ENCODE measurements at places on chromosomes 5 and 9.

DNA sequence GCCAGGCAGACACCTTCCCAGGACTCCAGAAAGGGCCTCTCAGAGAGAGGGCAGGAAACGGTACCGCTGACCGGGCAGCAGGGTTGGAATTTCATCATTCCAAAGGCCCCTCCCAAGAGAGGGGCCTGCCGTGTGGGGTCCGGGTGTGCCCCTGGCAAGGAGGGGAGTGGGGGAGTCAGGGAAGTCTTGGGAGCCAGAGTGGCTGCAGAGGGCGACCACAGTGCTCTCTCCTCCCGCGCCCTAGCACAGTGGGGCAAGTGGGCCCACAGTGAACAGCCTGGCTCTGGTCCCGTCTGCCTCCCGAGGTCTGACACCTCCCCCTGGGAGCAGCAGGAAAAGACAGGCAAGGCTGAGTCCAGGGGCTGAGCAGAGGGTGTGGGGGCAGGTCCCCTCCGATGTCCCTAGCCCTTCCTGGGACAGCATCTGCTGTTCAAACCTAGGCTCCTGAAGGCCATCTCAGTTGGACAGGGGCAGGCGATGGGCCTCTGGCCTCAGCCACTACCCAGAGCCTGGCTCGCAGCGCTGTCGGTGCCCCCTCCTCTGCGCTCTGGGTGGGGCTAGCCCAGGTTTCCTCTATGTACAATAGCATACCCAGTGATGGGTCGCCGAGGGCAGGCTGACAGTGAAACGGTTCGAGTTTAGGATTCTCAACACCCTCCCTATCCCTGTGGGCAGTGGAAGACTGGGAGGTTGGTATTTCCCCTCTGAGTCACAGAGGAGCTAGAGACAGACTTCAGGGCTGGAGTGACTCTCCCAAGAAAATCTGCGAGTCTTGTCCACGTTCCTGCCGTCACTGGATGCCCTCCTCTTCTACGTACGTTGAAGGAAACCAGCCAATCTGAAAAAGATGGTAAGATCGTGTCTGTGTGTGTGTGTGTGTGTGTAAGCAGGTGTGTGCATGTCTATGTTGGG, 25.4 kb upstream of the SARDH start:
- no peak for DNase-seq

GRCh38 chr5:73233461-73234203, 60.6 kb downstream of the TMEM174 start:
- peak; percentile 74 for DNase-seq

DNA sequence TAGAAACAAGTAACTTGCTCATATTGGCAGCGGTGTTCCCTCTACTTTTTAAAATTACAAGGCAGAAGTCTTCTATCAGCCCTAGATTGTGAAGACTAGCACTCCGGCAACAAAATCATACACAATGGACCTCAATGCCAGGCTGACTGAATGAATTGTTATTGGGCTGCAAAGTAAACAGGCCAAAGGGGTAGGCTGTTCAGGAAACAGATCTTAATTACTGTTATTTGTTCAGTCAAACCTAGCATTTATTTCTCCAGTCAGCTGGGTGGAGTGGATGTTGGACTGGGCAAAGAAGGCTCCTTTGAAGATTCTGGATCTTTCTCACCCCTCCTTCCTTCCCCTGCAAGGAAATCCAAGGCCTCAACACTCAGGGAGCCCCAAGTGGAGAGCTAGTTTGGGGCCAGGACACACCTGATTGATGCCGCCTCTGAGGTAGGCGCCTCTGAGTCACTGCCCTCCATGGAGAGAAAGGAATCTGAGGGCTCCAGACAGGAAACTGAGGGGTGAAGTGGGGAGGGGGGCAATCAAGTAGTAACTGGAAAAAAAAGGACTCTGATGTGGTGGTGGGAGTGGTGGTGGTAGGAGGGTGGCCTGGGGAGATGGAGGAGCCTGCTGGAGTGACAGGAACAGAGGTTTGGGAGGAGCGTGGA, 35.5 kb downstream of the SERINC5 start:
- no peak for DNase-seq

- peak; percentile 39 for DNase-seq
Observed at GRCh38 chr5:137075163-137075970, 423.8 kb downstream of the SPOCK1 start.

GRCh38 chr5:111223101-111223786, 940 bp upstream of the CAMK4 start:
- DNase-seq = no peak

- no peak for DNase-seq
Observed at GRCh38 chr9:81499021-81499454, 190.3 kb downstream of the TLE1 start.

- DNase-seq = peak; percentile 15
Observed at GRCh38 chr9:134024214-134024792, 978 bp upstream of the BRD3OS start.

- DNase-seq = no peak
Observed at GRCh38 chr5:72151169-72151568, 43.9 kb downstream of the MAP1B start.

DNA sequence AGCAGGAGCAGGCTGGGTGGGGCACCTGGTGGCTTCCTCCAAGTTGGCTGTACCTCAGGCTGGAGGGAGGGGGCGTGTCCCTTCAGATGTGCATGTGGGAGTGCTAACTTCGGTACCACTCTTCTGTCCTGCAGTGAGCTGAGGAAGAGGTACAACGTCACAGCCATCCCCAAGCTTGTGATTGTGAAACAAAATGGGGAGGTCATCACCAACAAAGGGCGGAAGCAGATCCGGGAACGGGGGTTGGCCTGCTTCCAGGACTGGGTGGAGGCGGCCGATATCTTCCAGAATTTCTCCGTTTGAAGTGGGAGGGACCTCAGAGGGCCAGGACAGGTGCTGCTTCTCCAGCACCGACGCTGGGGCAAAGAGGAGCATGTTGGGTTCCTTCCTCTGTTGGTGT, 9.3 kb downstream of the NXNL2 start:
- no peak for DNase-seq

- no peak for DNase-seq
Observed at GRCh38 chr9:109331353-109331752, 10.5 kb upstream of the EPB41L4B start.

DNA sequence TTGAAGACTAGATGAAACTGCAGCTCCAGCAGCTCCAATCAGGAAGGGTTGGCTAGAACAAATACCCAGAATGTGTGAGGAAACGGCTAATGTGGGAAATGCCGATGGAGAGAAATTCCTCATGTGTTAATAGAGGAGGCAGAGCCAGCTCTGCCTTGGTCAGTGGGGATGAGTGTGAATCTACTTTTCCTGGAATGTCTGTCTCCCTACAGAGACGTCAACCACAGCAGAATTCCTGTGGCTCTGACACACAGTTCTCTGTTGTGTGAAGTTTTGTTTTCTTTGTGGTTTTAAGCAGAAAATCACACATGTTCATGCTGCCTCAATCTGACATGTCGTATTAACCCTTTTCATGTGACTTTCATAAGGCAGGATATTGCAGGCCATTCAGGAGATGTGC, 476.6 kb upstream of the WWC1 start:
- DNase-seq = no peak

DNA sequence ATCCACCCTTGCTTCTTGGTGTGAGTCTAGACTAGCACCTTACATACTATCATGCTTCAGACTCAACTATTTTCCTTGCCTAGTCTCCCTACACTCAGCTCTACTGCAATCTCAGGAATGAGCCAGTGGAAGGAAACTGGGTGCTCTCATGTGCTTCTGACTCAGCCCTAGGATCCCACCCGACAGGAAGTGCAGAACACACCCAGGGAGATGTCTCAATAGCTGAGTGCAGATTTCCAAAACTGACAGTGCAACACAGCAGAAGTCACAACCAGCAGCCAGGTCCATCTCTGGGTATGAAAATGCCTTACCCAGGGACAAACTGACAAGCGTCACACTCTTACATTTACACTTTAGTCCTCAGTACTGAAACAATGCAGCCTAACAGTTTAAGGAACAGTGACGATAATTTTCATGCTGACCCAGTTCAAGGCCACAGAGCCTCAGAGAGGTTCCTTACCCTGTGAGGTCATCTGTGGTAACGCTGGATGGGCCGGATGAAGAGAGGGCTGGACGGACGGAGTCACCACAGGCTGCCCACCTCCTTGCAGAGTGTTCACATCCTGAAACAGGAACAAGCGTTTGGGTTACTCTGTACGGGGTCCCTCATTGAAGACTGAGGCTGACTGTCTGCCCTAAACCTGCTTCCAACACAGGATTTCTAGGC, 33.0 kb downstream of the FKBP15 start:
- no peak for DNase-seq

GRCh38 chr5:59236986-59237385, 654.1 kb downstream of the RAB3C start:
- DNase-seq = no peak

GRCh38 chr5:115702025-115702424, 76.2 kb upstream of the TMED7 start:
- DNase-seq = no peak

DNA sequence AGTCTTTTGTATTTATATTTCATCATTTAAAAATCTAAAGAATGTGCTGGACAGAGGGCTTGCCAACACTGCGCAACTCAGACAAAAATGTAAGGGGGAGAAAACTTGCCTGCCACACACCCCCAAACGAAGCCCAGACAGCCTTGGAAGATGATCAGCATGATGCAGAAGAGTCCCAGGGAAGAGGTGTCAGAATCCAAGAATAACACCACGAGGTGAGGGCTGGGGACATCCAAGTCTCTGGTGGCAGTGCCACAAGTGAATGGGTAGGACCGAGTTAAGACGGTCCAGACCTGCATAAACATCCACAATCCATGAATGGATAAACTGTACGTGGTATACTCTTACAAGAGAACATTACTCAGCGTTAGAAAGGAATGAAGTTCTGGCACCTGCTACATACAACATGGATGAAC, 10.4 kb downstream of the EPB41L4B start:
- no peak for DNase-seq

- DNase-seq = no peak
Observed at GRCh38 chr5:174607916-174608315, 116.5 kb upstream of the MSX2 start.
